Urothelium cell line (cell line): ENCODE measurements at places on chromosomes 13 and 19.

GRCh38 chr19:11073568-11073967 is 15.7 kb upstream of the LDLR start:
- no peak for DNase-seq

DNA sequence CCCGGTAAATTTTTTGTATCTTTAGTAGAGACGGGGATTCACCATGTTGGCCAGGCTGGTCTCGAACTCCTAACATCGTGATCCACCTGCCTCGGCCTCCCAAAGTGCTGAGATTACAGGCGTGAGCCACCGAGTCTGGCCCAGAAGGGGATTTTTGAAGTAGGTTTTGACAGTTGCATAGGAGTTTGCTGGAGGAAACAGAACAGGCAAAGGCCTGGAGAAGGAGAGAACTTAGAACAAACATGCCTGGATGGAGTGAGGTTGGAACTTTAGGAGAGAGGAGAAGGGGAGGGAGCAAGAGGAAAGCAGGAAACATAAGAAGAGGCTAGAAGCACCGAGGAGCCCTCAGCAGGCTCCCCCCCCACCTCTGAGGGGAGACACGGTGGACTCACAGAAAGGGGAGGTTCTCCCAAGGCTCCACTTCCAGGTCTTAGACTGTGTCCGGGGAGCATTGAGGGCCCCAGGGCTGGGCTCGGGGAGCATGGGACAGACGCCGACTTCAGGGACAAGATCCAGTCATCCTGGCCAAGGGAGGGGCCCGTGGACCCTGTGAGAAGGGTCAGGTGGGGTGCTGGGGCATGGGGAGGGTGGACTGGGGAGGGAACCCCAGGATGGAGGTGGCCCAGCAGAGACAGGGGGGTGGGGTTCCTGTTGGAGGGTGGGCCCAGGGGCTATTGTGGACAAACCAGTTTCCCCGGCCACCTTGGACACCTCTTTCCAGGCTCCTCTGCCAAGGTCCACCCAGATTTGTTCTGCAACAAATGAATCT is 1.8 kb upstream of the FBN3 start:
- DNase-seq, result no peak

- no peak for DNase-seq
Measured at GRCh38 chr19:15893477-15893876, 4.4 kb downstream of the CYP4F2 start.

GRCh38 chr19:50513746-50514345 is at the start of gene ASPDH:
Gene ASPDH (minus strand): TSS chr19:50513913. CDS start chr19:50513823, 90 bp downstream.
- no peak for DNase-seq

DNA sequence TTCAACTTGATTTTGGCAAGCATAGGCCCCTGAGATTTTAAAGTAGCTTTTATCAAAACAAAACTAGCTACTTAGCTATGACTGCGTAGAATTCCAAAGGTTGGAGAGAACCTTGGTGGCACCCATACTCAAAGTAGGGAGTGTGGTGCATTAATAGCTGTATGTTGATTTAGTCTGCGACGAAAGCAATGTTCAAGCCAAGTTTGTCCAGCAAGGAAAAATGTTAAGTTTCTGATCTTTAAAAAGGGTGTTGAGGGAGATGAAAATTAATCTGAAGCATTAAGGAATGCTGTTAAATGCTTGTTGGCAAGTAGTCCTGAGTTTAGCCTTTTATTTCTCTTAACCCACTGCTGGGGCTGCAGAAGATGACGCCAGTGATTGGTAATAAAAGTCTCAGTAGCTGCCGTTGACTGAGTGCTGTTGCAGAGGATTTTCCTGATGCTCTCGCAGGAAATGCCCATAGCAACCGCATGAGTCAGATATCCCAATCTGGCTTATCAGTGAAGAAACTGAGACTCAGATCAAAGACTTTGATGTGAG is 75.9 kb upstream of the RNF113B start:
- peak; percentile 48 for DNase-seq

GRCh38 chr19:18112989-18113478 is 15.5 kb downstream of the MAST3 start:
- DNase-seq, result peak; percentile 71

- no peak for DNase-seq
Measured at GRCh38 chr13:53241891-53242348, 213.3 kb downstream of the OLFM4 start.

DNA sequence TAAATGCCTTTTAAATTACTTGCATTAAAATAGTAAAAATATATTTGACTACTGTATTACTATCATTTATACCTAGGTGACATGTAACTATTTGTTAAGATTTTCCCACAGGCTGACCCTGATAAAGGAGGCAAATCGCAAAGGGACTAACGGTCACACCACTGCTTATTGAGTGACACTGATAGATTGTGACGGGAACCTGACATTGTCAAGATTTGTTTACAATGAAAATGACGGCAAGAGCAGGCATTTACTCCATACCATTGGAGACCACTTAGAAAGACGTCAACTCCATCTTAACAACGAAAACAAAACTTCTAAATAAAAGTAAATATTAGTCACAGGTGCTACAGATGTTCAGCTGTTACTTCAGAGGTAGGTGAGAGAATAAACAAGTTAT is 289.0 kb downstream of the DACH1 start:
- no peak for DNase-seq

GRCh38 chr13:19967621-19968020 is 9.1 kb downstream of the ZMYM2 start:
- DNase-seq, result no peak

- DNase-seq, result no peak
Measured at GRCh38 chr19:39170386-39171231, 26.2 kb upstream of the NCCRP1 start.

GRCh38 chr13:27522847-27523246 is 72.5 kb upstream of the MTIF3 start:
- DNase-seq, result no peak

GRCh38 chr19:43618921-43619261 is 538 bp downstream of the ZNF428 start:
- peak; percentile 70 for DNase-seq

DNA sequence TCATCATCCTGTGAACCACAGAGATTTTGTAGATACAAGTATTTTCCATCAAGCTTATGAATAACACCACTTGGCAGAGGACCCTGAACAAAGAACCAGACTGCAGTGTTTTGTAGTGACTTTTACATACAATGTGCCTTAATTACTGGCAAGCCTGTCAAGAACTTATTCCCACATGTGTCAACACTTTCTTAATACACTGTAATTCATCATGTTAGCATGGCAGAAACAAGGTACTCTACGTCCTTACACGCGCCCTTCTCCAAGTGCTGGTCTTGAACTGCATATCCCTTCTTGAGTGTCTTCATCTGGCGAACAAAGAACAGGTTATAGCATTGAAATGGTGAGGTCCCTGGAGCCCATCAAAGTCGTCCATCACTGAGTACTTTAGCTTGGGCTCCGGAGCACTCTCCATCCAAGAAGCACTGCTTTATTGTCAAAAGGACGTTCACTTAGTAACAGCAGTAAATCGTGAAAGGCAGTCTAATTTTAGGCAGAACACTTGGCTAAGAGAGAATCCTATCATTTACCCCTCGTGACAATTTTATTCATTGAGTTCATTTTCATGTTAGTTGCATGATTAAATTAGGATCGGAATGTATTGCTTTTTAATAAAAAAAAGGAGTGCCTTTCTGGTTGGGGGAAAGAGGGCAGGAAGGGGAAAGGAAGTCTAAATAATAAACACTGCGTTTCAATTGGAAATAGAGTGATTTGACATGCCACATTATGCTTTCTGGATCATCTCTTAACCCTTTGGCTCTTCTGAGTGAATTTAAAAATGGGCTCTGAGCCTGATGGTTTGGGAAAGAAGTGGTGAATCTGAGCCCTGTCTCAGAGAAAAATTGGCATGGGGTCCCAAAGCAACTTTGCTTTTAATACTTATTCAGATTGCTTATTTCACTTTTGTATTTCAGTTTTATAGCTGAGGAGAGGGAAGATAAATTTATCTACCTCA is 376.1 kb downstream of the DLEU7 start:
- no peak for DNase-seq

GRCh38 chr13:83121896-83122295 is 760.4 kb downstream of the SLITRK1 start:
- no peak for DNase-seq

DNA sequence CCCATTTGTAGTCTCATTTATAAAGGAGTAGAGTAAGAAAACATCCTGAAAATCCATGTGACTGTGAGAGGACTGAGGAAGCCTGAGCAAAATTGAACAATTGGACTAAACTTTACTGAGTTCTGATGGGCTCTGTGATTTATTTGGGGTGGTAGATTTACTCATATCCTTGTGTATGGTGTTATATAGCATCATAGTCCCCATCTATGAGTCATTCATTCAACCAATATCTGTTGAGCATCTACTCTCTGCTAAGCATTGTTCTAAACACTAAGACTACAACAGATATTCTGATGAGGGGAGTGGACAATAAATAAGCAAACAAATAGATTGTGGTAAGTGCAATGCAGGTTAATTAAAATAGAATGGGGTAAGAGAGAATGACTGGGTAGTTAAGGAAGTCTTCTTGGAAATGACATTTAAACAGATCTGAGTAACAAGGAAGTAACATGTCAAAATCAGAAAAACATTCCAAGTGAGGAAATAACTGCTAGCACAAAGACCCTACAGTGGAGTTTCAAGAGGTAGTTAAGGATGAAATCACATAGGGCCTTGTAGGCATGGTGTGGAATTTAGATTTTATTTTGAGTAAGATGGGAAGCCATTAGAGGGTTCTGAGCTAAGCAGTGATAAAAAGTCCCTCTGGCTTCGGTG is 36.3 kb upstream of the MLNR start:
- no peak for DNase-seq

GRCh38 chr13:107864543-107865317 is 350.6 kb downstream of the LIG4 start:
- peak; percentile 38 for DNase-seq

DNA sequence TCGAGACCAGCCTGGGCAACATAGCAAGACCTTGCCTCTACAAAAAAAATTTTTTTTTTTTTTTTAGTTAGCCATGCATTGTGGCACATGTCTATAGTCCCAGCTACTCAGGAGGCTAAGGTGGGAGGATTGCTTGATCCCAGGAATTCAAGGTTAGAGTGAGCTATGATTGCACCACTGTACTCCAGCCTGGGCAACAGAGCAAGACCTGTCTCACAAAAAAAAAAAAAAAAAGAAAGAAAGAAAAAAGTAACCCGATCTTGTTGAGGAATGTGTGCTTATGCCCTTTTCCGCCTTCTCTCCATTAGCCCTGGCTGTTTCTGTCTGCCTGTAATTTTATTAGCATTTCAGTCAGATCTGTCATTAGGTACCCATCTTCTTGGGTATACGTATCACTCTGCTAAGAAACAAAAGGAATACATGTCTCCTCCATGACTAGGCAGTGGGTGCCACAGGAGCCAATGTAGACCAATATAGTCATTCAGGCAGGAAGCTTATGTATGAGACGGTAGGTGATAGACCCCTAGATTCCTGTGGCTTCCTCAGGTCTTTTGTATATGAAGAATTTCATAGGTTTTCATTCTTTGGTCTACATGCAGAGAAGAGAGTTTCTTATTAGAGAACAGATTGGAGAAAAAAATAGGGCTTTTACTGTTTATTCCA is 59.6 kb upstream of the NPAS1 start:
- no peak for DNase-seq

GRCh38 chr19:3512562-3513228 is 6.6 kb downstream of the FZR1 start:
- no peak for DNase-seq

DNA sequence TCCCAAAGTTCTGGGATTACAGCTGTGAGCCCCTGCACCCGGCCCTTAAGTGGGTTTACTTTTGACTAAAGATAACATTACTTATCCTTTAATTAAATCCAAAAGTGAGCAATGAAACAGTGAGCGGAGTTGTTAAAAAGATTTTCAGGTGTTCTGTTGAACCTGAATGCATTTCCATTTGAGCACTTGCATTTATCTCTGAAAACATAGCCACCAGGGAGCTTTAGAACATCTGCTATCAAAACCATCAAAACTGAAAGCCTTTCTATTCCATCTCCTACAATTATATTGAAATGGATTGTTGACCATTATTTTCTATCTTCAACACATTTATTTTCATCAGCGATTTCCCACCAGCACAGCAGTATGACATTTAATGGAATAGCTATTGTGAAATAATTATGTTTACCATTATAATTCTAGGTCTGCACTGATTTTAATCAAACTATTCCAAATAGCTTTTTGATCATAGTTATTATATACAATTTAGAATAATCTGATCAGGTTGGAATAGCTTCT is 269.0 kb downstream of the FGF14 start:
- no peak for DNase-seq

DNA sequence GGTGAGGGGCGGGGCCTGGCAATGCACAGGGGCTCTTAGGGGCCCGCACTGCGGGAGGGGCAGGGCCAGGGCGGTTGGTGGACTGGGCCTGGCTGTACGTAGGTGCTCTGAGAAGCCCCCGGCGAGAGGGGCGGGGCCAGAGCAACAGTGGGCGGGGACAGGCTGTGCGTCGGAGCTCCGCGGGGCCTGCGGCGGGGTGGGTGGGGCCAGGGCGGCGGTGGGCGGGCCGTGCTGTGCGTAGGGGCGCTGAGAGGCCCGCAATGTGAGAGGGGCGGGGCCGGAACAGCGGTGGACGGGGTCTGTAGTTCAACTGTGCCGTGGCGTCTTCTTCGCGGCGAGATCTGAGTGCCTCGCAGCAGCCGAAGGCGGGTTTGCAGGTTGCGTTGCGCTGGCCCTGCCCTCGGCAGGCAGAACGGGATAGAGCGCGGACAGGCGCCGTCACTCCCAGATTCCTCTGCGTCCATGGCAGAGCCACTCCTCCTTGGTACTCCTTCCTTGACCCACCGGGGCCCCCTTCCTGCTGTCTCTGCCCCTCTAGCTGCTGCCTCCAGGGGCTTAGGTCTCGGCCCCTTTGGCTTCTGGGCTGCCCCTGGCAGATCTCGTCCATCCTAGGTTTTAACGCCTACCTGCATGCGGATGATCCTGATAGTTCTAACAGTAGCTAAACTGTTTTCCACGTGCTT is 33.2 kb downstream of the CCNE1 start:
- peak; percentile 99 for DNase-seq

DNA sequence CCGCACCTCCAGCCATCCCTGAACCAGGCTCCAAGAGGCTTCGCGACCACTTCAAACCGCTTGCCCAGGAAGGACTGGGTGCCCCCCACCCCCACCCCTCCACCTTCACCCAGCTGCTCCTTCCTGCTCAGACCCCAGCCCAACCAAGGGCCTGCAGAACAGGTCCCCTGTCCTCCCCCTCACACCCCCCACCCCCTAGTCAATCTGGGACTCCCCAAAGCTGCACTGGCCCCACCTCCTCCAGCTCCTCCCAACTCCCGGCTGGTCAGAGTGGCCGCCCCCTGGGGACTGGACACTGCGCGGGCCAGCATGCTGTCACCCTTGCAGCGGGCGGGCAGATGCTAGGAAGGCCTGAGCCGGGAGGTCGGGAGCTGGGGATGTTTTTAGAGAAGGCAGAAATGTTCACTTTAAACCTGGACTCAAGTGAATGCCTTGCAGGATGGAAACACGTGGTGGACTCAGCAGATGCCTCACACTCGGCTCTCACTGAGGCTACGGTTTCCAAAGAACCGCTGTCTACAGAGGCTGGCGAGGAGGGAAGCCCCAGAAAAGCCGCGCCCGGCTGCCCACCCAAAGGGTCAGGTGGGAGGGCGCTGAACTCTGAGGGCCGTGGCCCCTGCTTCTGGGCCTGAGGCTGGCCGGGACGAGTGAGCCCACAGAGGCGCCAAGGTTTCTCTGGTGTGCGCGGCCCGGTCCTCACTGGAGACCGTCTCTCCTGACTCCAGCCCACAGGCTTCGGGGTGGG is 8.0 kb downstream of the RPL36 start:
- no peak for DNase-seq
